ENCODE measurements at places on chromosomes 2 and 18. TPM values are rescaled to one million over a fixed set of nuclear protein-coding genes. Genes with fewer than 3 reads are reported as not detected.

The AFF3 gene
- total RNA-seq: 11.9 TPM

DNA sequence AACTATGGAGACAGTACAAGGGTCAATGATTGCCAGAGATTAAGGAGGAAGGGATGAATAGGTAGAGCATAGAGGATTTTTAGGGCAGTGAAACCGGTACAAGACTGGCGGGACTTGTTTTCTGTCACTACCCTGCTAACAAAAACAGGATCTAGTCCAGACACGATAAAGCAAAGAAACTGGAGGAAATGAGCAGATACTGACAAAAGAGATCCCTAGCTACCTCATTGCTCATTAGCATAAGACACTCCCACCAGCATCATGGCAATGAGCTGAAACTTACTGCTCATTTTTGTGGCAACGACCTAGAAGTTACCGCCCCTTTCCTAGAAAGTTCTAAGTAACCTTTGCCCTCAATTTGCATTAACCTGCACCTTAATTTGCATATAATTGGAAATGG, 131.2 kb downstream of the ETAA1 start:
- DNase-seq: no peak

DNA sequence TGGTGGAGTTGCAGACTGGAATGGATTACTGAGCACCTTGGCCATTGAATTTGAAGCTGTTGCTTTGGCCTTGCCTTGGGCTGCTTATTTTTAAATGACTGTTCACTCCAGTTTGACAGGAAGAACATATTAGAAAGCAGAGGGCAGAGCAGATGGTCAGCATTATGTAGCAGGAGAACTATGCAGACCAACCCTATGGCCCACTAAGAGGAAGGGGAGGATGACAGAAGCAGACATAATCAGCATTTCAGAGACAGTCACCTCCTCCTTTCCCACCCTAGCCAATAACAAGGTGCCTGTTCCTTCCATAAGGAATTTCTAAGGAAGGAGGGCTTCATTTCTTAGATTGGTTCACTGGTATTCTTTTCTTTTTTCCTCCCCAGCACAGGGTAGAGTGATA, 2.4 kb downstream of the CHRNA1 start:
- no peak for DNase-seq

DNA sequence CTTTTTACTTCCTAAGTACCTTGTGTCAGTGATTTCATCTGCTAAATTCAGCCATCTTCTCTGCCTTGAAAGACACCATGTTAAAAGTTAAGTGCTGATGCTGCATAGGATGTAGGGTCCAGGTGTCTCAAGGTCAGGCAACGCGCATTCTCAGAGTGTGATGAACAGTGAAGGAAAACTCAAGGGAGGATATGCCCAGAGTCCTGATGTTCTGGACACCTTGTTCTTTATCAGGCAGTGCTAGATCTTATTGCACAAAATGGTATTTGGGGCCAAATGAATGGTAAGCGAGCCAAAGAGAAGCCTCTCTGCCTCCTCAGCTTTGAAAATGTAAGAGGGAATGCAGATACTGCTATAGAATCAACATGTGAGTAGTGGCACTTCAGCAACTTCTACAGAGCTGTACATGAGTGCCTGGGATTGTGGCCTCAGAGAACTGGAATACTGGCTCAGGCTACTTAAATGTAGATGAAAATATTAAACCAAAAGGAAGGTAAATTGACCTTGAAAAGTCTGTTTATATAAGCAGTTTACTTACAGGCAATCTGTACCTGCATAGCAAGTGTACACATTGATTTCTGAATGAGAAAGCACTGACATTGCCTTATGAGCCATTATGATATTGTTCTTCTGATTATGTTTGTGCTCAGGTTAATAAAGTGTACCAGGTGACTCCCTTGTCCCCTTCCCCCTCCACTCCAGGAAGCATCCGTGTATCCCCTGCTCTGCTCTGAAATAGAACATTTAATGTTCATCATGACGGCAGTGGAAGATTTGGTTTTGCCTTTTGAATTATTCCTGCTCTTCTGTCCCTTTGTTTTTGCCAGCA, 86.7 kb upstream of the RANBP2 start:
- DNase-seq: no peak

GRCh38 chr2:3138621-3139020, 239.0 kb downstream of the EIPR1 start:
- no peak for DNase-seq
